Heart left ventricle (tissue), 16 donors: ENCODE measurements at places on chromosomes 11 and 22. TPM values are rescaled to one million over a fixed set of nuclear protein-coding genes. Genes with fewer than 3 reads are reported as not detected.

DNA sequence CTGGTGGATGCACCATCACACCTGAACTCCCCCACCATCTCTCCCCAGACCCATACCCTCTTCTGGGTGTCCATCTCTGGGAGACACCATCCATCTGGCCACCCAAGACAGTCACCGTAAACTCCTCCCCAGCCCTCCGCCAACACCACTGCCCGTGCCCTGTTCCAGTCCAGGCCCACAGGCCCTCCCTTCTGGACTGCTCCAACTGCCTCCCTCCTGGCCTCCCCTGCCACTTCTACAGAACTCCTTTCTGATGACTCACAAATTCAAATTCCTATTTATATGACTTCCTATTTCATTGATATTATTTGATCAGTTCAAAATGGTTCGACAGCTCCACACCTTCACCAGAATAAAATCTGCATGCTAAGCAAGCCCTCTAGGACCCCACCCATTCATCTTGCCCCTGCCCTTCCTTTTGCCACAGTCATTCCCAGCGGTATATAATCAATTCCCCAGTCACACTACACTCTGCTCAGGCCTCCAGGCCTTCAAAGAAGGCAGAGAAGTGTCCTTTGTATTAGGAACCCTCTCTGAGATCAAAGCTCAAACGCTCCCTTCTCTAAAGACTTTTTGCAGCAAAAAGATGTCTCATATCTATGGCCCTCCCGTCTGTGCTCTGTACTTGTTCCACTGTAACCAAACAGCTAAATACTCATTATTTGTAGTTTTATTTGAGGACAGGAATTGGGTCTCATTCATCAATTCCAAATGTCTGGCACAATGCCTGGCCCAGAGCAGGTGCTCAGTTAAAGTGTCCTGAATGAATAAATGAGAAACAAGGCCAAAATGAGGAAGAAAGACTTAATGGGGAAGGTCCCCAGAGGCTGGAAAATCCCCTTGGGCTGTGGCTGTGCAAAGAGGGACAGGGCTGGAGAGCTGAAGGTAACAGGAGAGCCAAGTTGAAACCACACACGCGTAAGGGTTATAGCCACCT, 29.0 kb downstream of the MYH9 start:
- no peak for DNase-seq

- DNase-seq, result no peak
Observed at GRCh38 chr11:2434506-2435255, 9.6 kb downstream of the TRPM5 start.

GRCh38 chr11:35683728-35684339, 21.3 kb downstream of the TRIM44 start:
- no peak for DNase-seq

GRCh38 chr22:20509344-20510047, 2.1 kb downstream of the MED15 start:
- DNase-seq, result peak; percentile 87

- no peak for DNase-seq
Observed at GRCh38 chr22:35506259-35506570, 34.4 kb upstream of the RASD2 start.

DNA sequence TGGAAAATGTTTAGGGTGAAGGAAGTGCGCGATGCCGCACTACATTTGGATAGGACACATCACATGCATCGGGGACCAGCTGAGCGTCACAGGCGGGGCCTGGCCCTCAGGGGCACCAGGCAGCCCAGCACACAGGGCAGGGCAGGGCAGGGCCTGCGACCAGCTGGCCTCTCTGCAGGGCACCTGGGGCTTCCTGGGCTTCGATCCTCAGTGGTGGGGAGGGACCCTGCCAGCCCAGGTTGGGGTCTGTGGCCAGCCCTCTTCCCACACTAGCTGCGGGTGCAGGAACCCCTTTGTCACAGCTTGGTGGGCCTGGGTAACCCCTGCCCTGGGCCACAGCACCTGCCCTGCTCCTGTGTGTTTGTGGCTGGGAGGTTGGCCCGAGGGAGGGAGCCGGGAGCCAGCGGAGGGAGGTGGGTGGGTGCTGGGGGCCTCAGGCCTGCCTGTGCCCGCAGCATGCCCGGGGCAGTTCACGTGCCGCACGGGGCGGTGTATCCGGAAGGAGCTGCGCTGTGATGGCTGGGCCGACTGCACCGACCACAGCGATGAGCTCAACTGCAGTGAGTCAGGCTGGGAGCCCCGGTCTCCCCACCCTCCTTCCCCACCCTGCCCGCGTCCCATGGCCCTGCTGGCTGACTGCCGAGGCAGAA, 37.9 kb downstream of the ST14 start:
- DNase-seq, result no peak

- peak; percentile 81 for DNase-seq
Observed at GRCh38 chr11:102451681-102452460, 694 bp downstream of the TMEM123 start.

DNA sequence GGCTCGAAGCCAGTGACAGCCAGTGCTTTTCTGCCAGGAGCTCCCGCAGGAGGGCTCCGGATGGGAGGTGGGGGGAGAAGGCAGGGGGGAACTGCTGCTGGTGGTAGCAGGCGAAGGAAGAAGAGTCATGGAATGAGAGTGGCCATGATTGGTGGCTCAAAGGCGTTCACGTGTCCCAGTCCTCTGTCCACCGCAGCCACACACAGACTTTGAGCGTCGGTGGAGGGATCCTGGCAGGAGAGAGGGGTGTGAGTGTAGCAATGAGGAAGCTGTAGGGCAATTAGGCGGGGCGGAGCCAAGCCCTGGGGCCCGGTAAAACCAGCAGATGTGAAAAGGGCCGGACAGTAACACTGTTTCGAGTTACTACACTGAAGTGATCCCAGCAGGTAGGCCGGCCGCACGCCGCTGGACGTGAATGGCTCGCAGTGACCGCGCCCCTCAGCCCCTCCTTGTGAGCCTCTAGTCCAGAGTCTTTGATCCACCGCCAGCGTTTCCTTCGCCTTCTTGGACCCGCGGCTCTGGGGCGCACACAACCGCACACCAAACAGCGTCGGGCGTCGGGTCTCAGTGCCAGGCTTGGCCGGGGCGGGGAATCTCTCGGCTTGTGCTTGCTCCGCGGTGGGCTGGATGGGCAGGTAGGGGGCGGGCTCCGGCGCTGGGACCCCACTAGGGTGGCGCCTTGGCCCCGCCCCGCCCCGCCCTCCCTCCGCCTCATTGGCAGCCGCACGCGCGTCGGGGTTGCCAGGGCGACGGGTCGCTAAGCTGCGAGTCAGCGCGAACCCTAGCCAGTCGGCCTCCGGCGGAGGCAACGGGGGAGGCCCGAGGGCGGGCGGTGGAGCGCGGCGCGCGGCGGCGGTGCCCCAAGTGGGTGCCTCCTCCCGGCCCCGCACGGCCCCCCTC, at the start of gene LRRC10B:
LRRC10B (plus strand) TSS at position 788 of the 900 bp plus-strand sequence. CDS start 250 bp downstream, outside the sequence.
- DNase-seq, result no peak

GRCh38 chr11:107619926-107620325, 29.0 kb downstream of the ELMOD1 start:
- no peak for DNase-seq

- no peak for DNase-seq
Observed at GRCh38 chr11:62433141-62433903, 14.5 kb downstream of the SCGB1A1 start.

DNA sequence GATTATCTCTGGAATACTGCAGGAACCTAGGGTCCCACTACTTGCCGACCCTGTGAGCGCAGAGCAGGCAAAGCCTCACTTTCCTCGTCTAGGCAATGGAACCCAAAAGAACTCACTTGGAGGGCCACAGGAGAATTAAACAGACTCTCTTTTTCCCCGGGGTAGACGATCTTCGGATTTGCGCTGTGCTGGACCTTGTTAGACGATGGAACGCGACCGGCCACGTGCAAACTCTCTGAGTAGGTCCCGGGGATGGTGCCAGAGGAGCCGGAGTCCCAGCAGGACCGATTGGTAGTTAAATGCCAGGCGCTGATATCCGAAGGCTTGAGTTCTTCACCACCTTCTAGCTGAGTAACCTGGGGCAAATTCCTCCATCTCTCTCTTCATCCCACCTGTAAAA, 1.0 kb upstream of the SLC1A2 start:
- DNase-seq, result peak; percentile 44

GRCh38 chr11:830295-831117, 2.2 kb upstream of the CD151 start:
- DNase-seq, result peak; percentile 85

- no peak for DNase-seq
Observed at GRCh38 chr11:128886406-128887124, 4.6 kb upstream of the KCNJ5 start.

- no peak for DNase-seq
Observed at GRCh38 chr11:130159657-130160497, at the start of gene ST14. Gene ST14, plus strand, starts transcription at chr11:130159782. Its CDS starts 198 bp downstream, at chr11:130159980.

GRCh38 chr11:84249344-84250135, 963.4 kb upstream of the CCDC90B start:
- no peak for DNase-seq

DNA sequence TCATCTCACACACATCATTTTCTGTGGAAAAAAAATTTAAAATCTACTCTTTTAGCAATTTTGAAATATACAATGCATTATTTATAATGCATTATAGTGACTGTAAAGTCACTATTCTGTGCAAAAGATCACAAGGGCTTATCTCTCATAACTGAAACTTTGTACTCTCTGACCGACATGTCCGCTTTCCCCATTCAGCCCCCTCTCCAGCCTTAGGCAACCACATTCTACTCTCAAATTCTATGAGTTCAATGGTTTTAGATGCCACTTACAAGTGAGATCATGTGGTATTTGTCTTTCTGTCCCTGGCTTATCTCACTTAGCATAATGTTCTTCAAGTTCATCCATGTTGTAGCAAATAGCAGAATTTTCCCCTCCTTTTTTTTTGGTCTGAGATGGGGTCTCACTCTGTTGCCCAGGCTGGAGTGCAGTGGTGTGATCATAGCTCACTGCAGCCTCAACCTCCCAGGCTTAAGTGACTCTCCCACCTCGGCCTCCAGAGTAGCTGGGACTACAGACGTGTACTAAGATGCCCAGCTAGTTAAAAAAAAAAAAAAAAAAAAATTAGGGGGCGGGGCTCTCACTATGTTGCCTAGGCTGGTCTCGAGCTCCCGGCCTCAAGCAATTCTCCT, 44.5 kb downstream of the SYN3 start:
- no peak for DNase-seq

GRCh38 chr11:129365816-129366215, 9.8 kb upstream of the BARX2 start:
- DNase-seq, result no peak

LRP4 gene
- total RNA-seq, result 20.0 TPM

OR2AT4 gene
- not detected for total RNA-seq

MRPL49 gene
- total RNA-seq, result 43.0 TPM

DCDC1 gene
- total RNA-seq, result not detected

CDC42BPG gene
- 0.42 TPM for total RNA-seq

FAM227A gene
- 1.0 TPM for total RNA-seq

CASP4 gene
- 10.5 TPM for total RNA-seq

ANKK1 gene
- total RNA-seq, result 0.09 TPM

ZNF202 gene
- 3.6 TPM for total RNA-seq

SERPIND1 gene
- total RNA-seq, result 0.09 TPM
